ENCODE measurements at places on chromosomes 2 and 18. TPM values are rescaled to one million over a fixed set of nuclear protein-coding genes. Genes with fewer than 3 reads are reported as not detected.

Gene TTC31
- polyA plus RNA-seq = 24.5 TPM

DNA sequence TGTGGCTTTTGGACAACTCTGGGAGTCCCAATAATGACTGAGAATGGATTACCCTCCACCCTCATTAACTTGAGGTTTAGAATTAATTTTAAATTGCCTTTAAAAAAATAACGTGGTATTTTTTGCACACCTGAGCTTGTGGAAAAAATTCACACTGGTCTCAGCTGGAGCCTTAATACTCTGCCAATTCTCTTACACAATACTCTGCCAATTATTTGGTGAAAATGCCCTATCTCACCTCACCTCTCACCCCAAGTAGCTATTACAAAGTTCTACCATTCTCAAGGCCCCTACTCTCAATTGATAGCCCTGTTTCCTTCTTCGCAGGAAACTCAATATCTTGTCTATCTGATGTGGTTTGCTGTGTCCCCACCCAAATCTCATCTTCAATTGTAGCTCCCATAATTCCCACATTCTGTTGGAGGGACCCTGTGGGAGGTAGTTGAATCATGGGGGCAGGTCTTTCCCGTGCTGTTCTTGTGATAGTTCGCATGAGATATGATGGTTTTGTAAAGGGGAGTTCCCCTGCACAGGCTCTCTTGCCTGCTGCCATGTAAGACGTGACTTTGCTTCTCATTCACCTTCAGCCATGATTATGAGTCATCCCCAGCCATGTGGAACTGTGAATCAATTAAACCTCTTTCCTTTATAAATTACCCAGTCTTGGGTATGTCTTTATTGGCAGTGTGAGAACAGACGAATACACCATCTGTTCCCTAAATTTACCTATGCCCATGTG lies 27.4 kb upstream of the C2orf69 start:
- H3K27me3 ChIP-seq = no peaks in the 10 kb centered on the region
- no peaks in the 10 kb centered on the region for H3K36me3 ChIP-seq

Gene L3MBTL4
- polyA plus RNA-seq = 0.49 TPM

- H3K36me3 ChIP-seq = no peaks in the 10 kb centered on the region
- H3K4me1 ChIP-seq = no peaks in the 10 kb centered on the region
- no peaks in the 10 kb centered on the region for H3K27me3 ChIP-seq
- no peak overlapping the region for H3K4me3 ChIP-seq
- no peak for DNase-seq
Observed at GRCh38 chr2:40388161-40388560, 63.7 kb downstream of the SLC8A1 start.

Gene SERPINB3
- not detected for polyA plus RNA-seq

DNA sequence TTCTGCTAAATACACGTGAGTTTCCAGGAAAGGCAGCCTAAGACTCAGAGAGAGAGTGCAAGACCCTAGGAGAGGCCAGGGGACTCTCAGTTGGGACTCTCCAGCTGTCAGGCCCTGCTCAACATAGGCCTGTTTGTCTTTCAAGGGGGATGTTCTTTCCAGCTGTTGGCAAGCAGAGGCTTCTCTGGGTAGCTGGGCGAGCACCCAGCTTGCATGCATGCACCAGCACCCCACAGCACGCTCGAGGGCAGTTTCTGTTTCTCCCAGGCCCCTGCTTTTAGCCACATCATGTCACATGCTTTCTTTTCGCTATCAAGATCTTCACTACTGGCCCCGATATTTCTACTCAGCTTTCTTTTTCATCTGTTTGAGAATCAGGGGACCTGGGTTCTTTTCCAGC lies 479.3 kb upstream of the HS6ST1 start:
- H3K27me3 ChIP-seq = no peaks in the 10 kb centered on the region
- no peak overlapping the region for H3K4me3 ChIP-seq
- H3K4me1 ChIP-seq = no peaks in the 10 kb centered on the region

Gene RAPGEF4
- polyA plus RNA-seq = not detected

Gene FAHD2B
- polyA plus RNA-seq = 14.6 TPM

Gene OTOF
- polyA plus RNA-seq = 0.22 TPM

GRCh38 chr2:215138479-215138878 lies at the start of gene ABCA12:
Gene ABCA12 (minus strand): TSS chr2:215138626. CDS start chr2:215138208, 418 bp downstream.
- no peak for DNase-seq
- no peak within 1 kb of the TSS for H3K27ac ChIP-seq
- H3K4me1 ChIP-seq = no peaks in the 10 kb centered on the region
- H3K27me3 ChIP-seq = no peaks in the 10 kb centered on the region
- H3K36me3 ChIP-seq = no peaks in the 10 kb centered on the region

GRCh38 chr2:223722226-223722625 lies 115.2 kb downstream of the AP1S3 start:
- DNase-seq = no peak
- H3K27ac ChIP-seq = no peak overlapping the region
- H3K27me3 ChIP-seq = no peaks in the 10 kb centered on the region
- no peaks in the 10 kb centered on the region for H3K36me3 ChIP-seq

Gene CCL20
- not detected for polyA plus RNA-seq

GRCh38 chr2:65443509-65444186 lies 11.2 kb upstream of the SPRED2 start:
- peaks cover 3% of the 10 kb centered on the region for H3K27me3 ChIP-seq
- no peaks in the 10 kb centered on the region for H3K4me1 ChIP-seq
- no peak overlapping the region for H3K4me3 ChIP-seq
- DNase-seq = no peak
- no peaks in the 10 kb centered on the region for H3K36me3 ChIP-seq
- H3K27ac ChIP-seq = no peak overlapping the region

DNA sequence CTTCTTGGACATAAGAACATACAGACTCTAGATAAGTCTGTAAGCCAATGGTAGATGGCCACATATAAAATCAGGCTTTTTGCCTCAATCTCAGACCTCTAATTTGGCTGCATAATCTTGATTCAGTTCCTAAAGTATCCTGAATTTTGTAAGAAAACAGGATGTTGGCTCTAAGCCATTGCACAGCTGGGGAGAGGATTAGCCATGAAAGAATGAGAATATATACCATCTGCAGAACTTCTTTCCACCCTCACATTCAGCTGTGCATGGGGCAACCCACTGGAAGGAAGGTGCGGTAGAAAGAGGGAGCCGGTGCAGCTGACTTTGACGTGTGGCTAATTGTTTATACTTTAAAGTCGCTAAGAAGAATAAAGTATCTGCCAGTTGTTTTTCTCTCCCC lies 1061.6 kb upstream of the FAM98A start:
- DNase-seq = no peak
- no peak overlapping the region for H3K27ac ChIP-seq
- no peaks in the 10 kb centered on the region for H3K4me1 ChIP-seq
- H3K36me3 ChIP-seq = no peaks in the 10 kb centered on the region

Gene RAB1A
- 61.4 TPM for polyA plus RNA-seq

Gene MYO5B
- polyA plus RNA-seq = 0.02 TPM

Gene LINC00305
- not detected for polyA plus RNA-seq

GRCh38 chr18:36315736-36316135 lies 18.2 kb downstream of the FHOD3 start:
- H3K4me1 ChIP-seq = no peaks in the 10 kb centered on the region
- DNase-seq = no peak
- no peaks in the 10 kb centered on the region for H3K27me3 ChIP-seq
- no peaks in the 10 kb centered on the region for H3K36me3 ChIP-seq
- no peak overlapping the region for H3K27ac ChIP-seq
- H3K4me3 ChIP-seq = no peak overlapping the region
